ENCODE measurements at places on chromosomes 4 and X.

DNA sequence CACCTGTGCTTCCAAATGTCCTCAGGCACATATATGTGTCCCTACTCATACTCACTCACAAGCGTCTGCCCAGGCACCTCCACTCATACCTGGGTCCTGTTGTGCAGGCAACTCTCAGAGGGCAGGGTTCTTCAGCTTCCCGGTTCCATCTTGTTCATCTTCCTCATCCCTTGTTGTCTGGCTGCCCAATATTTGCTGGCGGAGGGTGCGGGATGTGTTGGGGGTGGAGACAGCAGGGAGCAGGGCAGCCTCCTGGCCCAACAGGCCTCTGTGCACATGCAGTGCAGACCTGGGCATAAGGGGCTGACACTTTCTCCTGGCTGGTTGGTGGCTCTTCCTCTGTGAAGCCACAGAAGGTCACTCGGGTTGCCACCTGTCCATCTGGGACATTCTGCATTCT is 32.1 kb downstream of the NBDY start:
- DNase-seq = no peak

- no peak for DNase-seq
Observed at GRCh38 chr4:105057370-105058105, 89.1 kb upstream of the TET2 start.

DNA sequence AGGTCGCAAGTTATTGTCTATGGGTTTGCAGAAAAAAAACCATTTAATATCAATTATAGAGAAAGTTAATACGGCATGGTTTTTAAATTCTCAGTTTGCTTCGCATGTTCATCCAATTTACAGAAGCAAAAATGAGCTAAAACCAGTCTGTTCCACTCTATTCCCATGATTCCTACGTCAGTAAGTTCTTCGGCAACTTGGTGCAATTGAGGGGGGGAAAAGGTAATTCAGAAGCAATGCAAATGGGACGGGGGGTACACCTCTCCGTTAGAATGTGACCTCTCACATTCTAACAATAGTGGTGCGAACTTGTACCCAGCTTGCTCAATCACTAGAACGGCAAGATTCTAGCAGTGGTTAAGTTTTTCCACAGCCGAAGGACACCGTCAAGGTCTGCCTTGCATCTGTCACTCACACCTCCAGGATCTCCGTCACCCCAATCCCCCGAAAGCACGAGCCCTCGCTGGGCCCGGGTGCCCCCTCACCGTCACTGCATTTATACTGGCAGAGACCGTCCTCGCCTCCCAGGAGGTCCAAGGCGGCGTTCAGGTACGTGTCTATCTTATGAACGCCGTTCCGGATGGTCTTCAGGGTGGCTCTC is 653 bp downstream of the PLA2G12A start:
- peak; percentile 38 for DNase-seq

DNA sequence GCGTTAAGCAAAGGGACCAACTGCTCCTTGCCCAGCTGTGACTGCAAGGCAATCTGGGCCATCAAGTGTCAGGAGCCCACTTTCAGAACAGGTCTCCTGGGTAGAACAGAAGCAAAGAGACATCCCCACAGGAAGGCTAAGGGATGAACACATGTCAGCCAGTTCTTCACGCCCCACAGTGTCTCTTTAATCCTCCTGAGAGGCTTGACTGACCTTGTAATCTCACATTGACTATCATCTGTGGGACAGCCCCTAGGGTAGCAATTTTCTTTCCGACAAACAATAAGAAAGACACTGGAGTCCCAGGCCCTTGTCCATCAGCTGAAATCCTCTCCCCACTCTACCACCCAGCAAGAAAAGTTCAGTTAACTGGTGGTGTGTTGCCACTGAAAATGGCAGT is 1.0 kb downstream of the CHRDL1 start:
- DNase-seq = no peak

DNA sequence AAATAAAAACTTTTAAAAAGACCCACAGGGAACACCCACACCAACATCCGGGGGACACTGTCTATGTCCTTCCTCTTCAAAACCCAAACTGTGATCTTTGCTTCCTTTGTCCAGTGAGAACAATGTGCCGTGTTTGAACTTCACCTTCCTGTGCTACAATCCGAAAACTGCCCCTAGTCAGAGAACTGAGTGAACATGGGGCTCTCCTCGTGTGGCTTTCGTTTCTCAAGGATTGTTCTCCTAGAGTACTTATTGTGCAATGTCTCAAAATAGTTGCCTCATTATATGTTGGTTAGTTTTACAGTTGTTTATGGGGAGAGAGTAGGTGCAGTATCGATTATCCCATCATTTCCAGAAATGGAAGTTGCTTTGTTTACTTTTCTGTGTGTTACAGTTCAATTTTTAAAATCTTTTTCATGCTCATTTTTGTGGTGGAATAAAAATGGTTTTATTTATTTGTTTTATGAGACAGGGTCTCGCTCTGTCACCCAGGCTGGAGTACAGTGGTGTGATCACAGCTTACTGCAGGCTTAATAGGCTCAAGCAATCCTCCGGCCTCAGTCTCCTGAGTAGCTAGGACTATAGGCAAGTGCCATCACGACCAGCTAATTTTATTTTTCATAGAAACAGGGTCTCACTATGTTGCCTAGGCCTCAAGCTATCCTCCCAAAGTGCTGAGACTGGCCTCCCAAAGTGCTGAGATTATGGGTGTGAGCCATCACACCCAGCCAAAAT is 29.9 kb downstream of the RBMX start:
- no peak for DNase-seq

GRCh38 chr4:132565542-132565941 is 583.6 kb upstream of the PCDH10 start:
- no peak for DNase-seq

DNA sequence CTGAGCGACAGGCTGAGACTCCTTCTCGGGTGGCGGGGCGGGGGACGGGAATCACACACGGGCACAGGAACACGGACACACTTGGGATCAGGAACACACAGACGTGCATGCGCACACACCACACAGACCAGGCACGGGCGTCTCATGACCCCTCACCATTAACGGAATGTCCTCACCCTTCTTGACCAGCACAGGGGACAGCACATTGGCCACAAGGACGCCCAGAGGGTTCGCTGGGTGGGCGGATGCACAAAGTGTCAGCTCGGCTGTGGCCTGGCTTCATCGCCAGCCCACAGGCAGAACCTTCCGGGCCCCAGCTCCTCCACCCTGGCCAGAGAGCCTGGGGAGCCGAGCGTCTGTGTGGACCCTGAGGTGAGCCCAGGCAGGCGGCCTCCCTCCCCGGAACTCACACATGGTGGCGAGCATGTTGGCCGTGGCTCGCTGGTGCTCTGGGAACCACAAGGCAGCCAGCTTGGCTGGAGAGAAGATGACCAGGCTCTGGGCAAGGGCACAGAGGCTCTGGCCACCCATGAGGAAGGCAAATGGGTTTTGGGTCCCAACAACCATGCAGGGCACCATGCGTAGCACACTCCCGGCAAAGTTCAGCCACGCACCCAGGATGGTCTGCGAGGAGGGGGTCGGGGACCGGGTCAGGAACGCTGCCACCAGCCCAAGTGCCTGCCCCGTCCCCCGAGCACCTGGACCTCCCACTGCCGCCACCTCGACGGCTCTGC is 3.1 kb downstream of the SLC49A3 start:
- no peak for DNase-seq

DNA sequence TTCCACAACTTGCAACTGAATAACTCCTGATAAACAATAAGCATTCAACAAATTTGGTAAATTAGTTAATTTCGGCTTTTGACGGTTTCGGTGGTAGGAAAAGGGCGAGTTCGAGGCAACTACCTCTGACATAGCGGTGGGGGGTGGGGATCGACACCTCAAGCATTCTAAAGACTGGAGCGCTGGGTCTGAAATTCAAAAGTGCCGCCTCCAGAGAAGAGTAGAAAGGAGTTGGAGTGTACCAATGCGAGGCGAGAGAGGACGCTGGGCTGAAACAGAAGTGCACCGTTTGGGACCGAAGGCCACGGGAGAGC is 725 bp downstream of the SMC1A start:
- DNase-seq = no peak

DNA sequence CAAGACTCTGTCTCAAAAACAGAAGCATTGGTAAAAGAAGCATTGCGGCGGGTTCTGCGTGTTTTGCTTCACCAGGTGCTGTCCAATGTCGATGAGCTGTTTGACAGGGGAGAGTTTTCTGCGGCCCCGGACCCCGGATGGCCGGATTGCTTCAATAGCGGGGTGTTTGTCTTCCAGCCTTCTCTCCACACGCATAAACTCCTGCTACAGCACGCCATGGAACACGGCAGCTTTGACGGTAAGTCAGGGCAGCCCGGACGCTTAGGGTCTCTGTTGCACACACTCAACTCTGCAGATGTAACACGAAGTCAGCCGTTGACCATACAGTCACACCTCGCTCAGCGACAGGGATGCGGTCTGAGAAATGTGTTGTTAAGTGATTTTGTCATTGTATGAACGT is 26.2 kb downstream of the GYG2 start:
- DNase-seq = no peak

DNA sequence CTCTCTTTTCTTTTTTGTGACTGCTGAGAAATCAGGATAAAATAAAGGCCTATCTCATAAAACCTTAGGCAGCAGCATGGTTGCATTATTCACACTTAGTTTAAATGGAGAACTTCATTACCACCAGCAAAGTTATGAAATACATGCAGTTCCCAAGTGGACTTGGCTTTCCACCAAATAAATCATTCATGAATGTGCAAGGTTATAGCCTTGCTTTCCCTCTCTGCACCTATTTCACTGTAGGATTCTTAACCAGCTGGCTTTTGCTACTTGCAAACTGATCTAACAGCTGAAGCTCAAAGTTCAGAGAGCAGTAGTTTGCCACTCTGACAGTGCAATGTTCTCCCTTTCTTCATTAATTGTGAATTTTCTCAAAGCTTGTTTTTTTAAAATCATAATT is 140.1 kb upstream of the SMIM31 start:
- no peak for DNase-seq

DNA sequence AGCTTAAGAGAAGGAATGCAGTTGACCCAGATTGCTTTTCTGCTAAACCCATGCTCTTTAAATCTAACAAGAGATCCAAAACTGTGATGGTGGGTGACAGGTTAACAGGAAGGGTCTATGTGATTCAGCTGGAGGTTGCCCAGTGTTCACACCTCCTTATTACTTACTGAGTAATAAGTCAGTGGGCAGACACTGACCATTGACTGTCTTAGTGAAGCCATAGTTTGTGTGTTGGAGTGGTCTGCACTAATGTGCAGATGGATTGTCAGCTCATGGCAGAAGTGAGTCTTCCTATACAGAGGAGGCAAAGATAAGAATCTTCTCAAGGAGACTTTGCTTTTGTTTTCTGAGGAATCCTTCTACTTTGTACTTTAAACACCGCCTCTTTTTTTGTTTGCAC is 15.2 kb upstream of the RUFY3 start:
- no peak for DNase-seq

GRCh38 chrX:57134702-57135101 is 2.5 kb downstream of the SPIN2A start:
- DNase-seq = no peak

- no peak for DNase-seq
Observed at GRCh38 chr4:26529479-26529878, 39.2 kb upstream of the CCKAR start.

DNA sequence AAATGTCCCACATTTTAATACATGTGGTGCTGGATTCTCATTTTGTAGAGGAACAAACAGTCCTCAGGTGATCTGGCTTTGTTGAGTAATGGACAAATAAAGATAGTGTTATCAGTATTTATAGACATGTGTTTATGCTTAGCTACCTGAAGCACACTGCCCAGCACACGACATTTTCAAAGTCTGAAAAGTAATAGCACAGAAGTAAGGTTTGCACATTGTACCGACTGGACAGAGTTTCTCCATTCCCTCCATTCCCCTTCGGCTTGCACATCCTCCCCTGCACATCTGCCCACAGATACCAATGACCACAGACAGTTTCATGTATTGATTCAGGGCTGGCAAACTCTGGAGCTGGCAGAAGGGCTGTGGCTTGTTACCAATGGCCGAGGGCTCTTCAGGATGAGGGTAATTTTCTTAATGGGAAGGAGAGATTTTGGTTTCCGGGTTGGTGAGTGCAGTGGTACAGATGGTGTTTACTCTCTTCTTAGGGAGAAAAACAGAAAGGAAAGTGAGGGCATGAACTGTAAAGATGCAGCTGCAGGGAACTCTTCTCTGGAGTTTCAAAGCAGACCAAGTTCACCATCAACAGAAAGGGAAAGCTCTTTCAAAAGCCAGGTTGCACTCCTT is 2.3 kb downstream of the GRPR start:
- no peak for DNase-seq

GRCh38 chr4:111066887-111067286 is 444.0 kb upstream of the PITX2 start:
- no peak for DNase-seq

GRCh38 chr4:126678618-126679017 is 954.1 kb upstream of the INTU start:
- DNase-seq = no peak

- DNase-seq = no peak
Observed at GRCh38 chr4:14867847-14868246, 134.4 kb upstream of the CPEB2 start.

GRCh38 chr4:119189638-119190037 is 22.9 kb upstream of the USP53 start:
- no peak for DNase-seq

- no peak for DNase-seq
Observed at GRCh38 chr4:42329421-42329820, 67.9 kb upstream of the SHISA3 start.

DNA sequence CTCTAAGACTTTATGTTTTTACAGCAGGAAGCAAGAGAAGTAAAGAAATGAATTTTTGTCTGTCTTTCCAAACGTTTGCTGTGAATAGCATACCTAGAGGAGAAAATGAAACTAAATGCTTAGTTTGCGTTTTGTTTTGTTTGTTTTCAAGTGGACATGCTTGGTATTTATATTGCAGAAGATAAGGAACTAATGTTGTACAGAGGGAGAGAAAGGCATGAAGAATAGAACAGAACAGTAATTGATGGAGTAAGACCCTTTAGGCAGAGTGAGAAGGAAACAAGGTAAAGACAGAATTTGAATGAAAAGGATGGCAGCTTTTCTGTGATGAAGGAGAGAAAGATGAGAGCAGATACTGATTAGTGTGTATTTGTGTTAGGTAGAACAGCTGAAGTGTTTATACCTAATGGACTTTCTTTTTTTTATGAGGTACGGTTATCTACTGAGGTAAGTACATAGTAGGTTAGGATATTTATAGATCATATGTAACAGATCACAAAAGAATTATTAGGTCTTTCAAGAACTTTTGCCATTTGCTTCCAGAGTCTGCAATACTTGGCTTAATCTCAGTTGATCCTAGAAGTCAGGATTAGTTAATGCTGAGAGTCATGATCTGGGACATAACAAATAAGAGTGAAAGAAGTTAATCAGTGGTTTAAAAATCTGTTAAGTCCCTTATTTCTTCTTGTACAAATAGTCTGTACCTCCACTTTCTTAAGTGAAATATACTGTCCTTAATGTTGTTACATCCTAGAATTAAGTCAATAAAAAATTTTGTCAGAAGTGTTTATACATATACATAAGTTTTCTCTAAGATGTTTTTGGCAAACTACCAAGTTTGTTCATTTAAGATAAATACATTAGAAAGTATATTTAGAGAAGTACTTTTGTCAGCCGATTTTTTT is 36.8 kb downstream of the FABP2 start:
- DNase-seq = no peak
